Cardiac septum (tissue), 1 donor: ENCODE measurements at places on chromosomes 1 and 21. TPM values are rescaled to one million over a fixed set of nuclear protein-coding genes. Genes with fewer than 3 reads are reported as not detected.

Gene OR2L3
- total RNA-seq: not detected

Gene ENTREP3
- 15.5 TPM for total RNA-seq

Gene OR2M3
- not detected for total RNA-seq

Gene A3GALT2
- total RNA-seq: not detected

Gene ARMH1
- total RNA-seq: 0.70 TPM

Gene VPS72
- total RNA-seq: 34.1 TPM

Gene LRRC39
- total RNA-seq: 90.7 TPM

Gene C1orf94
- total RNA-seq: not detected

- no peak for DNase-seq
Measured at GRCh38 chr21:18204931-18205330, 39.7 kb upstream of the CHODL start.

DNA sequence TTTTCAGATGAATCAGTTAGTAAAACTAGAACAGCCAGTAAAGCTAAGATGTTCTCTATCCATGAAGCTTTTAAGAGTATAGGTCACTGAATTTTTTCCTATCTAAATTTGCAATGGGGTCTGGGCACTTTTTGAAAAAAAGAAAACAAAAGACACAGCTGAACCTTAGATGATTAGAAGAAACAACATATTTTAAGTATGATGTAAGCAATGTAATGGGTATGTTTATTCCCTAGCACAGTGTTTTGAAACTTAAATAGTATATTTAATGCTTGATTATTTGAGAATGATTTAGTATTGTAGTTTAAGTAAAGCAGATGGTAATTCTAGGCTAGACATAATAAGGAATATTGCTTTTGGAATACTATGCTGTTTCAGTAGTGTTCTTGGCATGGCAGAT, 36.2 kb downstream of the KCTD3 start:
- no peak for DNase-seq

- DNase-seq: no peak
Measured at GRCh38 chr1:221699577-221699976, 42.3 kb downstream of the DUSP10 start.

DNA sequence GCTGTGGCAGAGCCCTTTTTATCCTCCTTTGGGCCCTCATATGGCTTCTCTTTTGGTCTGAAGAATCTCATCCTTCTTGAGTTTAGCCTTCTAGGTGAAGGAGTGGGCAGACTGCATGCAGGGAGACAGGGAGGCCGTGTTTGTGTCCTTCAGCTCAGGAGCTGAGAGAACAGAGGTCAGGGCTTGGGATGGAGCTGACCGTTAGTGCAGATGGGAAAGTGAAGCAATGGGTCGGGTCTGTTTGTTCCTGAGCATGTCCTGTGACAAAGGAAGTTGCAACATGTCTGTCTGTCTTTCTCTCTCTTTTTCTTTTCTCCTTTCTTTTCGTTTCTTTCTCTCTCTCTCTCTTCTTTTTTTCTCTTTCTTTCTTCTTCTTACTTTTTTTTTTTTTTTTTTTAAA, 14.9 kb downstream of the MAPKAPK2 start:
- no peak for DNase-seq

GRCh38 chr1:234870020-234870981, 258.3 kb downstream of the TOMM20 start:
- peak; percentile 50 for DNase-seq

GRCh38 chr1:235460770-235461169, 43.5 kb downstream of the B3GALNT2 start:
- no peak for DNase-seq

DNA sequence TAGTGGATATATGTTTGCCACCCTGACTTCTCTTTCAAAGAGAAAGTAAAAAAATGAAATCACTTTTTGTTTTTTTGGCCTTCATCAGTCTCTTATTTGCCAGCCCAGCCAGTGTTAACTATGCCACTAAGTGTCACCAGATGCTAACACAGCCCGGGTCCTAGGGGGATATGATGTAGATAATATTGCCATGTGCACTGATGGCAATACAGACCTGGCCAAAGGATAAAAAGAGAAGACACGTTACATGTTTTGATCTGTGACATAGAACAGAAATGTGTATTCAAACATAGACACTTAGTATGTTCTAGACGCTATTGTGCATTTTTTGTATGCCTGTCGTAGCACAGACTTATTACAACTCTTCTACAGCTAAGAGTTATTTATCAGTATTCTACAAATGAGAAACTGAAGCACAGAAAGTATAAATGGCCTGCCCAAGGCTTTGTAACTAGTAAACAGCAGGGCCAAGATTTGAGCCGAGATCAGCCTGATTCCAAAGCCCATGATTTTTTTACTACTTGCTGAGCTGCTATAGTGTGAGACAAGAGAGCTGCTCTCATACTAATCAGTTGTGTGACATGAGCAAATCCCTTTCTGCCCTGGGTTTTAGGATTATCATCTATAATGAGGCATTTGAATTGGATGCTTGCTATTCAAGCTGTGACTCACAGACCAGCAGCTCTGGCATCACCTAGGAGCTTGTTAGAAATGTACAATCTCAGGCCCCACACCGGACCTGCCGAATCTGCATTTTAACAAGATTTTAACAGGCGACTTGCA, 6.3 kb downstream of the LRRC53 start:
- DNase-seq: no peak

- DNase-seq: no peak
Measured at GRCh38 chr1:98870959-98871903, 133.4 kb downstream of the PLPPR5 start.

DNA sequence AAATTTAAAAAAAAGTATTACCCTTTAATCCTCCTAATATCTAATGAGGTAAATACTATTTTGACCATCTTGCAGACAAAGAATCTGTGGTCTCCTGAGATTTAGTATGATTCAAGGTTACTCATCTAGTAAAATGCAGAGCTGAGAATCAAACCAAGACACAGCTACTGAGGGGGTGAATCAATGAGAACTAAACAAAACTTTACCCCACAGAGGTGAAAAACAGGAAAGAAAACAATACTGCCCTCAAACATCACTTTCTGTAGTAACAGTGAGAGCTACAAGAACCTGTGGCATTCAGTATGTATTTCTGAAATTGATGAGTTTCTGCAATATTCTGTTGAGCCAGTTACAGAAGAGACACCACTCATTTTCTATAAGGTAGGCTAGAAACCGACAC, 85.1 kb downstream of the JAK1 start:
- DNase-seq: no peak

DNA sequence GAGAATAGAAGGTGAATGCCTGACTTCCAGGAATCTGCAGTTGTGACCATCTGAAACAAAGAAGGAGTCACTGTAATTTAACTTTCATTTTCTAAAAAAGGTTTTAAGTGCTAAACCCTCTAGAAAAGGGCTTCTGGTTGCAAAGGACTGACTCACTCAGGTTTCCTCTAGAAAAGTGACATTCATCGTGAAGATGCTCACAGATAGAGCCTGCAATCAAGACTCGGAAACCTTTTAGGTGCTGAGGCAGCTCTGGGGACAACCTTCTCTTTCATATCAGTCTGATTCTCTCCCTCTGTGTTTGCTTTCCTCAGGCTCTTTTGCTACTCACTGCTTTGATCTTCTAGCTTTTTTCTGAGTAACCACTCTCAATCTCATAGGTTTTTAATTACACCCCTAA, 8.2 kb downstream of the BCL9 start:
- no peak for DNase-seq

DNA sequence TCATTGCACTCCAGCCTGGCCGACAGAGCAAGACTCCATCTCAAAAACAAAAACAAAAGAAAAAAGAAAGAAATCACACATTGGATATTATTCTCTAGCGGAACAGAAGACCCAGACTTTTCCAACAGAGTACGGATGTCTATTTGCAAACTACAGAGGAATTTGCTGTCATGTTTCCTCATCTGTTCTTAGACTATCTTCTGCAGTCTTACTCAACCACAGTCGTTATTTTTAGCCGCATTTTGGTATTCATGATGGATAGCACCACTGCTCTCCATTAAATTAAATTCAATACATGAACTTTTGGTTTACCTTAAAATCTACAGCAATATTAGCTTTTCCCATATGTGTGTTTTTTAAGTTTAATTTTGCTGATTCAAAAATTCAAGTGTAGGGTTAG, 14.2 kb upstream of the HEATR1 start:
- no peak for DNase-seq
